ENCODE measurements at places on chromosomes 13 and 19.

GRCh38 chr19:7605490-7606222 is 10.0 kb downstream of the CAMSAP3 start:
- DNase-seq: peak; percentile 10

DNA sequence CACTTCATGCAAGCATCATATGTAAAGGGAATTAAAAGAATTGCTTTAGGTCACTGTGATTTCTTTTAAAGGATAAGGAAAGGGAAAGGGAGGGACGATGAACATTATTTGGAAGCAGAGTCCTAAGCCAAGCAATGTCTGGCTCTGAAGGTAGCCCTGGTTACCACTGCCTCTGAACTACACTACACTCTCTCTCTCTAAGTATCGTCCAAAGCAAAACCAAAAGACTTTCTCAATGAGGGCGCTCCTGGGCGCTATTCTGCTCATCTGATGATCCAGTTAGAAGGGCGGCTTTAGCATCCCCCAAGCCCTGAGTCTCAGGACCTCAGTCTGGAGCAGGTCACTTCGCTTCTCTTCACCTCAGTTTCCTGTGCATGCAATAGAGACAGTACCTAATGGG is 26.2 kb downstream of the FOXO1 start:
- DNase-seq: no peak

DNA sequence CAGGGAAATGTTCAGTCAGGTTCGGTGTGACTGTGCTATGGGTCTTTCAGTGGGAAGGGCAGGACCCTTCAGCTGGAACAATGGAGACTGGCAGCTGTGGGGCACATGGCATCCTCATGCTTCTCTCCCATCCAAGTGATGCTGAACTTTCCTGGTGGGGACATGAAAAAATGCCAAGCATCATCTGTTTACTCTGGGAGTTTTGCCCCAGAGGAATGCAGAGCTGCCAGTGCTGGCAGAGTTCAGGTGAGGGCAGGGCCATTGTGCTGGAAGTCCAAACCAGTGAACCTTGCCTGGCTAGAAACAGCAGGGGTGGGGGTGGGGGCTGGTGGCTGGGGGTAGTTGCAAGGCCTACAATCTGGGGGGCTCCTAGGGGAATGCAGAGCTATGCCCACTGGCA is 1320.6 kb downstream of the PCDH9 start:
- DNase-seq: no peak

- DNase-seq: no peak
Observed at GRCh38 chr19:2727640-2727944, 6.4 kb upstream of the DIRAS1 start.

DNA sequence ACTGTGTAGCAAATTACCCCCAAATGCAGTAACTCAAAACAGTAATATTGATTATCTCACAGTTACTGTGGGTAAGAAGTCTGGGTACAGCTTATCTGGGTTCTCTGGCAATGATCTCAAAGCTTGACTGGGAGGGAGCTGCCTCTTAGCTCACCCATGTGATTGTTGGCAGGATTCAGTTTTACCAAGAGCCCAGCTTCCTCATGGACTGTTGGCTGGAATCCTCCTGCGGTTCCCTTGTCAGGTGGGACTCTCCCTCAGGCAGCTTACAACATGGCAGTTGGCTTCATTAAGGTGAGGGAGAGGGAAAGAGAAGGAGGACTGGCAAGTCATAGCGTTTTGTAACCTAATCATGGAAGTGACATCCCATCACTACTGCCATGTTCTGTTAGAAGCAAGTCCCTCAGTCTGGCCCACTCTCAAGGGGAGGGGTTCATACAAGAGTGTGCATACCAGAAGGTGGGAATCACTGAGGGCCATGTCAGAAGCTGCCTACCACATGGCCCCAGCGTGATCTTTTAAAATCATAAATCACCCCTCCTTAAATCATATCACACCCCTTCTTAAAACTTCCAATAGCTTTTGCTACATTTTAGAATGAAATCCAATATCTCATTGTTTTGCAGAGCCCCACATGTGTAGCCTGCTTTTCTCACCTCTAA is 108.1 kb downstream of the OLFM4 start:
- no peak for DNase-seq

DNA sequence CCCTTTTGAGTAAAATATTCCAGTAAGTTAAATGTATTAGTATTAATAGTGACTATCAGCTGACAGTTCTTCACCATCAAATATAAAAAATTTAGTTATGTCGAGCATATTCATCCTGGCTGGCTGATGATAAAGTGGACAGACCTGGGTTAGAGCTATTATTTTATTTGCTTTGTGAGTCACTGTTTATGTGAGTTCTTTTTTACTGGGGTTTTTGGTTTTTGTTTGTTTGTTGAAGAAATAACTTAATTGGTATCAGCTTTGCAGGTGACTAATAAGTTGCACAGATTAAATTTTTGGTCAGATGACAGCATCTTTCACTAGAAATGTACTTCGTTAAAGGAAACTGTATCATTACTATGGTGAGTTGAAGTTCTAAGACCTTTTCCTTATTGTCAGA is 224.7 kb downstream of the GGACT start:
- DNase-seq: no peak

- DNase-seq: no peak
Observed at GRCh38 chr13:30685987-30686386, 49.4 kb upstream of the ALOX5AP start.

DNA sequence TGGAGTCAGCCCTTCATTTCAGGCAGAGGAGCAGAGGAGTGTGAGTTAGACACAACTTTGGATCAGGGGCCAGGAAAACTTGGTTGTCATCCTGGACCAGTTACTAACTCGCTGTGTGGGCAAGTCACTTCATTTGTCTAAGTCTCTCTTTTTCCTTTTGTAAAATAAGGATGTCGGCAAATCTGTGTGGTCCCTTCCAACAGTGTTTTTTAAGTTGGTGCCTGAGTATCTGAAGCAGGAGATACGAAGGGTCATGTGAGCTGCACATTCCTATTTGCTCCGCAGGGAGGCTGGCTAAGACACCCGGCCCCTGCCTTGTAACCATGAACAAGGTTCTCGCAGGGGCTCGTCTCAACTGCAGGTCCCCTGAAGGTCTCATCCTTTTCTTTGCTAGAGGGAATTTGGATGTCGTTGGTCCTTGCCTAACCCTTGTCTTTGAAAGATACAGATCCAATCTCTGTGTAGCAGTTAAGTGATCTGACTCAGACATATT is 64.3 kb downstream of the LRCH1 start:
- no peak for DNase-seq

DNA sequence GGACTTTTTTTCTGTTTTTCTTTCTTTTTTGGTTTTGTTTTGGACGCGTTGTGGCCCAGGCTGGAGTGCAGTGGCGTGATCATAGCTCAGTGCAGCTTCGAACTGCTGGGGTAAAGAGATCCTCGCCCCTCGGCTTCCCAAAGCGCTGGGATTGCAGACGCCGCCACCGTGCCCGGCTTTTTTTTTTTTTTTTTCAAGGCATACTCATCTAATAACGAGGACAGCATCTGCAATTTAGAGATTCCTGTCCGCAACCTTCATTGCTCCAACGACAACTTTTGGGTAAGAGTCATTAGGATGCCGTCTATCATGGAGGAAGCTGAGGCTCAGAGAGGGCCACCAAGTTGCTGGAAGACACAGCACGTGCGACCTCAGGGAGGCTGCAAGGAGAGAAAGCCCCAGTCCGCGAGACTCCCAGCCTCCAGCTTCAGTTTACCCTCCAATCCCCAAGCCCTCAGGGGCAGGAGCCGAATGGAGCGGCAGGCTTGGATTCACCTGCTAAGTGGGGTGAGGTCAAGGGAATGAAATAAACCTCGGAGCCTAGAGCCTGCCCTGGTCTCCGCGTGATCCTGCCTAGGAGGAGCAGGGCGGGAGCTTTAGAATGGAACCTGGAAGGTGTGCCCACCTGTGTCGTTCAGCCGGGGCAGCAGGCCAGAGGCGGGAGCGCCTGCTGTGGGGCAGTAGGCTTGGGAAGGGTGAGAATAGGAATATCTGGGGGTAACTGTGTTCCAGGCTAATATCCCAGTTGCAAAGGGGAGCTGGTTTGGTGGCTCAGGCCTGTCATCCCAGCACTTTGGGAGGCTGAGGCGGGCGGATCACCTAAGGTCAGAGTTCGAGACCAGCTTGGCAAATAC is 676 bp upstream of the POLRMT start:
- no peak for DNase-seq

GRCh38 chr19:54160854-54161253 is 1.3 kb upstream of the LENG1 start:
- no peak for DNase-seq

DNA sequence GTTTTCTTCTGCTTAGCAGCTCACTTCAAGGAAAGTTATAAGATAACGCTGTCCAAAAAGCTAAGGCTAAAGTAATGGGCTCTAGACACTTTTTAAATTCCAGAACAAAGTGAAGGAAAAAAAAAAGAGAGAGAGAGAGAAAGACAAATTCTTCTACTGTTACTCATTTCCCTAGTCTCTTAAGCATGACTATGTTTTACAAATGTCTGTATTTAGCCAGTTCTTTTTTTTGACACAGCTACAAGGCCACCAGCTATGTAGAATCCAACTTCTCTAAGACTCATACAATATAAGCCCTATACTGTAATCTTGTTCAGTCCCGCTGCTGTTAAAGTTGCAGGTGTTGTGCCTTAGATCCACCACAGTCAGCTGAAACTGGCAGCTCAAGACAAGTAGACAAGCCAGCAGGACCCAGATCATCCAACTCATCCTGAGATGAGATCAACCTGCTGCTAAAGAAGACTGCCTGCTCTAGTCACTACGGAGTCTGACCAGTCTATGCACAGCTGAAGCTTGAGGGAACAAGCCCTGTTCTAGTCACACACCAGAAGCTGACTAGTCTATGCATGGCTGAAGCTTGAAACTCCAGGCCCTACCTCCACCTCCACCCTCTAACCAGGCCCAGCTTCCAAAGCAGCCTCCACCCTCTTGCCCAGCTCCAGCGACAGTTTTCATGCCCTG is 10.3 kb upstream of the ZNF83 start:
- DNase-seq: no peak

DNA sequence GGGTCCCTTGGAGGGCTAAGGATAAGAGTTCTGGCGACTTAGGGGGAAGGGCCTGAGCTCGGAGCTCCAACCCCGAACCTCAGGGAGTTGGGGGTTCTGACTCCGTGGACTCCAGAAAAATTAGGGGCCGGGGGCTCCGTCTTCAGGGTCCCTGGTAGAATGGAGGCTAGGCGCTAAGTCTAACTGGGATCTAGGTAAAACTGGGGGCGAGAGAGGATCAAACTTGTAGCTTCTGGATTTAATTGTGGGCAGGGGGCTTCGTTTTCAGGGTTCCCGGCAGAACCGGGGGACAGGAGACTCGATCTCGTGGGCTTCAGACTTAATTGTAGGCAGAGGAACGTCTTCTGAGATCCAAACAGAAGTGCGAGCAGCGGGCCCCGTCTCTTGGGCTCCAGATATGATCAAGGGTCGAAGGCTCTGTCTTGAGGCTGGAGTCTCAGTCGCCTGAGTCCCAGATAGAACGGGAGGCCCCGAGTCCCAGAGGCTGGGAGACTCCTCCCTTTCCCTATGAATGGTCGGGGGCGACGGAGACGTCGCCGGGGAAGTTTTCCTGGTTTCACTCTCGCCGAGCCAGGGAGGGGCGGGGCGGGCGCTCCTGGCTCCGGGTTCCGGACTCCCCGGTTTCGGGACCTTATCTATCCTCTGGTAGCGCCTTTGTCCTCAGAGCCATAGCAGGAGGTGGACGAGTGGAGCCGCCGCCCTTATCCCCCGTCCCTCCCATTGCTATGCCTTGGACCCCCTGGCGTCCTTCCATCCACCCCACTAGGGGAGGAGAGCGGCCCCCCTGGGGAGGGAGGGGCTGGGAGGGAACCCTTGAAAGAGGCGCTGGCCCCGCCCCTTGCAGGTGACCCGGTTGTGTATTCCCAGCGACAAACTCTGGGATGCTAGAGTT is 1.3 kb downstream of the NECTIN2 start:
- no peak for DNase-seq

DNA sequence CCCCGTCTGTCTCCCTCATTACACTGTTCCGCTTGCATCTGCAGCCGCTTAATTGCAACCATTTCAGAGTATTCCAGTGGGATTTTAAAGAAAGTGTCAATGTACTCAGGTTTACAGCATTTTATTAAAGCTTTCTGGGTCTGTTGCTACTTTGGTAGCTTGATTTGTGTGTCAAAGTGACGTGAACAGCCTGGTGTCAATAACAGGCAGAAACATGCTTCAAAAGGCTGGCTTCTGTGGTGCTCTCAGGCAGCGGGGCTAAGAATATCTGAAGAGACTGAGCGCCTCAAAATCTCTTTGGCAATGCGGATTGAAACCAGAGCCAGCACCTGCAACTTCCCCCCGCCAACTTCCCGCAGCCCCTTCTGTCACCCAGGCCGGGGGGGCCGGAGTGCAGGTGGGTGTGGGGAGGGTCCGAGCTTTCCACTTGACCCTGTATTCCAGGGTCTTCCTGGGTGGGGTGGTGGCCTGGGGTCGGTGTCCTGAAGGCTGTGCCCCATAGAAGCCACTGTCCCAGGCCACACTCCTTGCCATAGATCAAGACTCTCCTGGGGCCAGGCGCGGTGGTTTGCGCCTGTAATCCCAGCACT is 81.2 kb downstream of the KDM4B start:
- DNase-seq: no peak

DNA sequence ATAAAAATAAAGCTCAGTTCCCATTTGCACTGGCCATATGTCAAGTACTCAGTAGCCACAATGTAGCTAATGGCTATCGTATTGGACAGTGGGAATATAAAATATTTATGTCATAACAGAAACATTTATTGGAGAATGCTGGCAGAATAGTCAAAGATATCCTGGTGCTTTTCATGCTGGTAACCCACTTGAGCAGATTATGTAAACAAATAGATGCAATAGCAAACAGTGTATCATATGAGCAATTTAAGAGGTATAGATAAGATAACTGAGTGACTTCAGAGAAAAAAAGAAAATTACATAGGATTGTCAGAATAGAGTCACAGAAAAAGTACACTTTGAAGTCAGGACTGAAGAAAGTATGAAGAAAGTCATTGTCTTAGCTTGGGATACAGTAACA is 426.6 kb downstream of the NDFIP2 start:
- no peak for DNase-seq

GRCh38 chr19:604355-604754 is 14.7 kb downstream of the HCN2 start:
- no peak for DNase-seq

DNA sequence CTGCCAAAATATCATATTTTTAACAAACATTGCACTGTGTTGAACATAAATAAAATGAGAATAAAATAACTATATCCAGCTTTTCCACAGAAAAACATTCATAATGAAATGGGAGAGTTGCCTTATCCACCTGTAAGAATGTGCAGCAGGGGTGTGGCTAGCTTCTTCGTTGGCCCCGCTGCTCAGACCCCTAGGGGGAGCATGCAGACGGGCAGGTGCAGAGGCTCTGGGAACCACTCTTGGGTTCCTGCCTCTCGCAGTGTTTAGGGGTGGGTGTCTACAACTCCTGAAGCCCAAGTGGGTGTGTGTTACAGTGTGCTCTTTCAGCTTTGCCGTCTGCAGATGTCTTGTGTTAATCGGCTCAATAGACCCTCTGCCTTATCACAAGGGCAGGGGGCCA is 121.7 kb downstream of the SLITRK5 start:
- DNase-seq: no peak

GRCh38 chr19:11942008-11942842 is 17.3 kb downstream of the ZNF700 start:
- no peak for DNase-seq

GRCh38 chr19:14096272-14096992 is 5.9 kb upstream of the SAMD1 start:
- DNase-seq: no peak

DNA sequence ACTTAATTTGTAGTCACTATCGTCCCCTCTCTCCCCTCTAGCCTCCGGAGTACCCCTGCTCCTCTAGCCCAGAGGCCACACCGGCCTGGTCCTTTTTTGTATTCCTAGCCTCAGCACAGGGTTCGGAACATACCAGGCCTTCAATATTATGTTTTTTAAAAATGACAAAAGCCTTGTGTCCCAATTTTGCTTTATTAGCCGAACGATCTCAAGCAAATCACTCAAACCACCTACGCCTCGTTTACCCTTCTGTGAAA is 463 bp upstream of the POMP start:
- no peak for DNase-seq
